Cardiac fibroblast (primary cell): ENCODE measurements at places on chromosomes 2 and 18.

DNA sequence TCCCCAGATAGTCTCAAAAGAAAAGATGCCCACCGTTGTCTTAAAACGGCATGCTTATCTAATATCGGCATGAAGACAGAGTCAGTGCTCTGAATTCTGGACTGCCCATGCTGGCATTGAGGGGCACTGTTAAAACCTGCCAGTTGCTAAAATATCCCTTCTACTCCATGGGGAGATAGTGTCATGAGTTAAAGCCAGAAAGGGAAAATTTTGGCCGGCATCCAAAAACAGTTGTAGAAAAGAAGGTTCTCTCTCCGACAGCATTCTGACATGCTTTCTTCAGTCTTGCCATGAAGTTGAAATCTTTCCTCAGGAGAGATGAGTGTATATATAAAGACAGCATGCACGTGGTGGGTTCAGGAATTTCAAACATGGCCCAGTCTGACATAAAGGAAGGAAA is 401.3 kb upstream of the PIK3C3 start:
- no peak for DNase-seq

DNA sequence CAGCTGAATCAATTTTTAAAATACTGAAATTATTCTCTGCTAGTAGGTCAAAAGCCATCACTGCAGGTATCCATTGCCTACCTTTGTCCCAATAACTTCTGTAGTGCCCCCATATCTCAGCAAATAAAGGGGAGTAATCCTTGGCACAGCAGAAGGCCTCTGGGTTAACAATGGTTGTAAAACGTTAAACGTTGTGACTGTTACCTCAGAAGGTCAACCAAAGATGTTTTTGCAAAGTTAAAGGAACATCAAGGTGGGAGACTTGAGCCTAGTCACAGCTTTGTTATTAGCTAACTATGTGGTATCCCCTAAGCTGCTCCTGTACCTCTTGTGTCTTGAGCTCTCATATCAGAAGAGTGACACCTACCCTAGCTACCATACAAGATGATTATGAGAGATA is 60.5 kb downstream of the COX7A2L start:
- DNase-seq, result no peak

GRCh38 chr2:154402213-154402612 is 296.3 kb upstream of the KCNJ3 start:
- DNase-seq, result peak; percentile 32

GRCh38 chr2:138209009-138209408 is 244.7 kb downstream of the HNMT start:
- DNase-seq, result peak; percentile 66

DNA sequence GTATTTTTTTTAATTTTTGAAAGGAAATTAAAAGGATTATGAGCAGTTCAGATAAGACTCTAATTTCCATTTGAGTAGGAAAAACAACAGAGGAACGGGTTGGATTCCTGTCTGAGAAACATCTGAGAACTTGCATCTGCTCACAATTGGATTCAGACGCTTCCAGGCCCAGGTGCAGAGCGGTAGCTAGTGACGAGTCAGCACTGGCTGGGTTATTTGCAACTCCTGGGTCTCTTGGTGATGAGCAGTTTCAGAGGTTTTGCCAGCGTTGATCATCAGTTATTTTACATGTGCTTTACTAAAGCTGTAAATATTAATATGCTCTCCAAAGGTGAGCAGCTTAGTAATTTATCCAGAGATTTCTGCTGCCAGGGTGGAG is 39.1 kb upstream of the B3GNT7 start:
- no peak for DNase-seq

DNA sequence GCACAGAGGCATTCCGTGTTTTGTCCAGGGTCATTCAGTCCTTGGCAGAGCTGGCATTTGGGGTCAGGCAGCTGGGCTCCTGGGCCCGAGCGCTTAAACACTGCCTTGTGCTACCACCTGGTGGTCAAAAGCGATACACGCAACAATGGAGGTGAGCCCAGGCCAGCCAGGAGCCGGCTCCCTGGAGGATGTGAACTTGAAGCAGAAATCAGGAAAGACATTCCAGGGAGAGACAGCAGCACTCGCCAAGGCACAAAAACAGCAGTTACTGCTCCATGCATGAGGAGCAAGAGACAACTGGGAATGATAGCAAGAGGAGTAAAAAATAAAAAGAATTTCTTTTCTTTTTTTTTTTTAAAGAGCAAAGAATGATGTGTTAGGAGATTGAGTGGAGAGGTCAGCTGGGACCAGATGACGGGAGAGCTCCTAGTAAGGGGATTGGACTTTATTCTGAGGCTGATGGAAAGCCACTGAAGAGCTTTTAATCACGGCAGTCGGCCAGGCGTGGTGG is 20.7 kb downstream of the SCYGR8 start:
- peak; percentile 86 for DNase-seq

GRCh38 chr2:109448207-109448606 is 165.6 kb downstream of the SEPTIN10 start:
- DNase-seq, result no peak

DNA sequence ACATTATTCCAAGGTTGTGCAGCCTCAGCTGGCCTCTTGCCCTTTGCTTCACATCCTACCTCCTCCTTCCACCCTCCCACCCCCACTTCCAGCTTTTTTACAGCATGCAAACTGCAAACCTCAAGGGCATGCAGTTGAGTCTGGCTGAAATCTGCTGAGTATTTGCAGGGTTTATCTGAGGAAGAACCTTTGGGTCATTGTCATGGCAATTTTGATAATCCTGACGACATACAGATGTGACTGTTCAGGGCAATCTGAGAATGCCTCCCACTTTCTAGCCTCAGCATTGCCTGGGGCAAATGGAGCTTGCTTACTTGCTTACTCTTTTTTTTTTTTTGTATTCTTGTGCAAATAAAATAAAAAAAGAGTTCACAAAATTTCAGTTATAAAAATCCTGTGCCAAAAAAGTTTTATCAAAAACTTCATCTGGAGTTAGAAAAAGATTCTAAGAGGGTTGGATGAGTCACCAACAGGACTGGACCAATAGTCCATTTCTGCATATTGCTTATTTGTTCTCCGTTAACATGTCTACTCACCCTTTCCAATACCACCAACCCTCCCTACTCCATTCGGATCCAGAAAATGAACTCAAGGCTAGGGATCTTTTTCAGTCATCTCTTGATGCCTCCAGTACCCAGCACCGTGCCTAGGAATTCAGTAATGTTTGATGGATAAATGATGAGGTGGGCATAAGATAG is 23.6 kb upstream of the LHCGR start:
- DNase-seq, result no peak

DNA sequence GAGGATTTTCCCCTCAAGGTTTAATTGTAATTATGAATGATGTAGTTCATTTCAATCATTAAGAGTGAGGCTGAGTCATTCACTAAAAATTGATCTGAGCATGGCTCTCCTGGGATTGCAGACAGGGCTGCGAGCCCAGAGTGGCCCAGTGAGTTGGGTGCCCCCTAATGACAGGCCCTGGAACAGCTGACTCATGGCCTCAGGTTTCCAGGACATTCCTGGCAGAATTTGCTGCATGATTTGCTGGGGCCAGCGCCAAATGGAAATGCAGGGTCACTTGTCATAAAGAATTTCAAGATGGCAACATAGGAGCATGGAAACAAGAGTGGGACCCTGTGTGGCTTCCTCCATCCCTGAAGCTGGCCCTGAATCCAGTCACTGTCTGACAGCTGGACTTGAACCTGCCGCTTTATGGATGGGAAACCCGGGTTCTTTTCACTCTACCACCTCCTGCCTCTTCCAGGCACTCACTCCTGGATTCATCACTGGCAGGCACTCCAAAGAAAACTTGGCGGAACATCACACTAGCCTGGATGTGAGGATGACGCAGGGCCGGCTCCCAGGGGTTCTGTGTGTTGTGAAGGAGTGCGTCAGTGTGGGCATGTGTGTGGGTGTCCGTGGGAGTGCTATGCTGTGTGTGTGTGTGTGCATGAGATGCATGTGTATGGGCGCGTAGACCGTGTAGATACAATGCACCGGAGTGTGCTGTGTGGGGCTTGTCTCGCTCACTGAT is 15.2 kb downstream of the OTOF start:
- DNase-seq, result peak; percentile 77
